Stimulated activated CD8-positive, alpha-beta memory T cell treated with anti-CD3 and anti-CD28 coated beads, Interleukin-12 subunit alpha, Interleukin-12 subunit beta, amount 100 ng/mL, for 4 hours (primary cell): ENCODE measurements at places on chromosomes 4 and X.

GRCh38 chr4:103719830-103720207, at the start of gene TACR3:
Gene TACR3 (minus strand): TSS chr4:103719985. CDS start chr4:103719675, 310 bp downstream.
- DNase-seq: no peak

DNA sequence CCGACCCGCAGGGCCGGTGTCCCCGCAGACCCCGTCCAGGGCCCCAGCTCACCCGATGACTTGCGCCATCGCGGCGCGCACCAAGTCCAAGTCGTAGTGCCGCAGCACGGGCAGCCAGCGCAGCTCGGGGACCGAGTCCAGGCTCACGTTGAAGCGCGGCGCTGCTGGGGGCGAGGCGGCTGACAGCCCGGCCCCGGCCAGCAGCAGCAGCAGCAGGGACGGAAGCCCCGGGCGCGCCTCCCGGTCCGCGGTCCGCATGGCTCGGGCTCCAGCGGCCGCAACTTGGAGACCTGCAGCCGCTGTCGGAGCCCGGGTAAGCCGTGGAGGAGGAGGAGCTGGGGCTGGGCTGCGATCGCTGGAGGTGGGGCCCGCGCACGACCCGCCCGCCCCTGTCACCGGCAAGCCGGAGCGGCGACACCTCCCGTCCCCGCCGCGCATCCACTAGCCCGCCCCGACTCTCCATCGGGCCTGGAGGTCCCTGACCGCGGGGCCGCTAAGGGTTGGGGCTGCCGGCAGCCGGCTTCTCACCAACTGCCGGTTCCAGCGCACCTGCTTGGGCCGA, at the start of gene NAAA:
NAAA (minus strand) TSS at position 322 of the 562 bp plus-strand sequence; CDS start at position 258, 64 bp downstream.
- peak; percentile 69 for DNase-seq

GRCh38 chr4:7876201-7876875, 63.3 kb downstream of the AFAP1 start:
- peak; percentile 13 for DNase-seq

DNA sequence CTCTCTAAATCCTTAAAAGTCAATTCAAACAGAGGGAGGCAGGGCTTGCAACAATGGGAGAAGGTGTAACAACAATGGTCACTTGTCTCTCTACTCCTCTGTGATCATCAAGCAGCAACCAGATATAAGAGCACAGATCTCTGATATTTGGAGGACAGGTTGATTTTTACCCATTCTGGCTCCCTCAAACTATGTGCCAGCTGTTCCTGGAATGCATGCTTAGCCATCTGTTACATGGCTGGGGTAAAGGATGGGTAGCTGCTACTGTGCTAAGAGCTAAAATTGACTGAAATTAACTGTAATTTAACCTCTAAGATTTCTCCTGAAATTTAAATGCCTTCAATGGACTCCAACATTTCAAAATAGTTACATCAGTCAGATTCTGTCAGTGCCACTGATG, 1459.9 kb downstream of the PCDH7 start:
- DNase-seq: no peak

GRCh38 chr4:44558031-44558605, 93.3 kb downstream of the YIPF7 start:
- no peak for DNase-seq

DNA sequence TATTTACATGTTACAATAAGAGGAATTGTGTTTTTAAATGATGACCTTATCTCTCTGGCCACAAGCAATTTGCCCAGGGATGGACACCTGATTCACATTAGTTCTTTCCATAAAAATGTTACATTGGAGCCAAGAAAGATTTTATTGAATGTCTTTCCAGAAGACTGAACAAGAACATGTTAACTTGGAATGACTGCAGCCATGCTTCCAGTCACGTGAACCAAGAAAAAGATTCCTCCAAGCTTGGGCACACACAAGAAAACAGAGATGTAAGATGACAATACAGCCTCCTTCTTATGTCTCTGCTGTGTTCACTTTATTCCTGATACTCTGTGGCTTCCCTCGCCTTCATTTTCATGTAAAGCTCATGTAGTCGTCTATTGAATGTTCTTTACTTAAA, 737.6 kb downstream of the TRIML1 start:
- no peak for DNase-seq

DNA sequence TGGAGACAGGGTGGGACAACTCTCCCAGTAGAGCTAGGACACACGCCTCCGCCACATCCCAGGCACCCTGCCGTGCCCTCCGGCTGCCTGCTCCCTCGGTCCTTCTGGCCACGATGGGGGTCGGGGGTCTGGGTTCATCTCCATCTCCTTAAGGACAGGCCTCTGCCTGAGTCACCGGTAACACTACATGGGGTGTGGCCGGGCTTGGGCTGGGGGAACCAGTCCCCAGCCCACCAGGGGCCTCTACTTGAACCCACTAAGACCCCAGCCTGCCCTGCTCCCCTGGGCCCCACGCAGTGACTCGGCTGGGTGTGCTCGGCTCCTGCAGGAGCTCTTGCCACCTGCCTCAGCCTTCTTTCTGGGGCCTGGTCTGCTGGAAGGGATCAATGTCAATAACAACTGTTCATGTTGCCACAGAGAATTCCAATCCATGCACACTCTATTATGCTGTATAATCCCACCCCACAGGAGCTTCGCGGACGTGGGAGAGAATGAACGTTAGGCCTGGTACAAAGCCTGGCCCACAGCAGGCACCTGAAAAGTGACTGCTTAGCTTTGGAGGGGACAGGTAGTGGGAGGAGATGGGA, 177.7 kb upstream of the PSAPL1 start:
- no peak for DNase-seq

DNA sequence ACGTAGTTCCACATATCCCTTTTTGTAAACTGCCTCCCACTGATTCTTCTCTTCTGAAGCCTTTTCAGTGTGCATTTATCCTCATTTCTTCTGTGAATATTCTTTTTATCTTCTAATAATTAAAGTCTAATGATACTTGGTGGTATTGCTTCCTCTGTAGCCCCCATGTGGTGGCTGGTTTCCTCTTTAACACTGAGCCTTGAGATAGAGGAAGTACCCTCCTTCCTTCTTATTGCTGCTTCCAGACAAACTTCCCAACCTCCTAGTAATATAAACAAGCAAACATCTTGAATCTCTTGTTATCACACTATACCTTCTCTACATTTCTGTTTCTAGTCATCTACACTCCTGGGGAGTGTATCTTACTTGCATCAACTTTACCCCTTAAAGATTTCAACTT, 310.5 kb upstream of the GIMD1 start:
- DNase-seq: no peak

- DNase-seq: no peak
Measured at GRCh38 chr4:95118497-95118896, 360.7 kb downstream of the BMPR1B start.

- DNase-seq: no peak
Measured at GRCh38 chr4:81922313-81922712, 450.6 kb upstream of the RASGEF1B start.

DNA sequence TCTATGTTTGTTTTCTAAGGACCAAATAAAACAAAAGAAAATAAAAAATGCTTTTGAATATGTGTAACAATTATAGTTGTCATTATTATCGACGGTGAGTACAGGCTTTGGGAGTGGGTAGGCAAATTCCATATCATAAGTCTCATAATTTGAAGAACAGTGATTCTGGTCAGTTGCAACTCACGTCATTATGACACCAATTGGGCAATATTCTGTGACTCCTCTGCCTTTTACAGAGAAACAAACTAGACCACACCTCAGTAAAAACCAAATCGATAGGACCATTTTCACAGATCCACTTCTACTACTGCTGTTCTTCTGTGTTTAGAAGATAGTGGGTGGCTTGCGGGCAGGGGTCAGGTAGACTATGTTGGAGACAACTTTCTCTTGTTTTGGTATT, 250.1 kb downstream of the C4orf33 start:
- DNase-seq: no peak

GRCh38 chr4:143354990-143355389, 18.3 kb downstream of the GAB1 start:
- DNase-seq: no peak

GRCh38 chr4:8340781-8341241, 71.3 kb downstream of the HTRA3 start:
- no peak for DNase-seq

DNA sequence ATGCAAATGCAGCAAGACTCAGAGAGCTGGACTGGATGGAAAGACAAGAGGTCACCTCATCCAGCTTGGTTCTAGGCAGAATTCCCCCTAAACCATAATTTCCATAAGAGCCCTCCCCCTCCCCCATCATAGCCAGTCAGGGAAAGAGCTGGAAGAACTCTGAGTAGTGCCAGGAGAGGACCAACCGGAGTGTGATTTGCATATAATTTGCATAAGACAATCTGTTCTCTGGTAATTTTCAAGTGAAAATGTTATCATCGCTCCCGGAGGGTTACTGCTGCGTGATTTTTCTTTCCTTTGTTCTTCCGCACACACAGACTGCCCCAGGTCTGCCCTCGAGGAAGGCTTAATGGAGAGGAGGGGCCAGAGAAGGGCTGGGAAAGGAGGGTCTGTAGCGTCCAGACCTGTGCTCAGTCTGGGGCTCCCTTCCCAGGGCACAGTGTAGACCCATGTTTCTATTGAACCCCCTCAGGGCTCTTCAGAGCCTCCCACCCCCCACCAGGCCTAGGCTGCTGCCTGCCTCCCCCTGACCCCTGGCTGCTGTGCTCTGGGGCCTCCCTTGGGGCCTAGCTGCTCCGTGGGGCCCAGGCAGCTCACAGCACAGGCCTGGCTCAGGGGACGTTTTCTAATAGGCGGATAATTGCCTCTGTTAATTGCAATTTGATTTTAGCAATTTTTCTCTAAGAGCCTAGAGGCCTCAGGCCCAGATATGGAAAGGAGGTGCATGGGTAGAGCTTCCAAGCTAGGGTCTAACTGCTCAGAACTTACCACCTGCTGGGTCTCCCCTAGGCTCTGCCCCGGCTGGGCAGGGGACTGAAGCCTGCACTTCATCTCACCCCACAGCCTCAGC, 90.4 kb upstream of the PJA1 start:
- no peak for DNase-seq
